Right lobe of liver (tissue), 6 donors: ENCODE measurements at places on chromosomes 1 and 21. TPM values are rescaled to one million over a fixed set of nuclear protein-coding genes. Genes with fewer than 3 reads are reported as not detected.

Gene GJA5
- 0.12 TPM for total RNA-seq

Gene PBX1
- total RNA-seq = 3.1 TPM

Gene ZMYND12
- 1.7 TPM for total RNA-seq

Gene IGSF21
- 0.34 TPM for total RNA-seq

Gene DYNLT4
- not detected for total RNA-seq

Gene GBP6
- total RNA-seq = 0.06 TPM

Gene IL20
- not detected for total RNA-seq

Gene NLRP3
- 0.11 TPM for total RNA-seq

Gene HIVEP3
- total RNA-seq = 1.4 TPM

Gene FGR
- total RNA-seq = 10.0 TPM

Gene ERG
- 5.6 TPM for total RNA-seq

Gene GNAT2
- 0.20 TPM for total RNA-seq

- no peaks in the 10 kb centered on the region for H3K4me1 ChIP-seq
- H3K36me3 ChIP-seq = no peaks in the 10 kb centered on the region
- H3K27me3 ChIP-seq = no peaks in the 10 kb centered on the region
- H3K27ac ChIP-seq = no peak overlapping the region
- DNase-seq = no peak
These were observed 975.0 kb upstream of the ADGRL4 start for GRCh38 chr1:79981481-79981880.

GRCh38 chr1:151455966-151456365 is 3.3 kb downstream of the POGZ start:
- H3K27me3 ChIP-seq = no peaks in the 10 kb centered on the region
- no peaks in the 10 kb centered on the region for H3K36me3 ChIP-seq
- peaks cover 17% of the 10 kb centered on the region for H3K4me1 ChIP-seq
- H3K4me3 ChIP-seq = no peak overlapping the region
- no peak for DNase-seq

GRCh38 chr1:94036730-94037129 is 84.2 kb downstream of the ABCA4 start:
- no peak overlapping the region for H3K27ac ChIP-seq
- no peaks in the 10 kb centered on the region for H3K36me3 ChIP-seq
- no peaks in the 10 kb centered on the region for H3K27me3 ChIP-seq
- DNase-seq = no peak
- H3K4me3 ChIP-seq = no peak overlapping the region
- no peaks in the 10 kb centered on the region for H3K4me1 ChIP-seq

GRCh38 chr1:194952171-194952570 is 1656.1 kb downstream of the KCNT2 start:
- H3K4me1 ChIP-seq = no peaks in the 10 kb centered on the region
- no peak overlapping the region for H3K4me3 ChIP-seq
- H3K27ac ChIP-seq = no peak overlapping the region
- no peaks in the 10 kb centered on the region for H3K36me3 ChIP-seq

- H3K27me3 ChIP-seq = no peaks in the 10 kb centered on the region
- H3K27ac ChIP-seq = no peak overlapping the region
- H3K4me3 ChIP-seq = no peak overlapping the region
- H3K36me3 ChIP-seq = no peaks in the 10 kb centered on the region
- no peak for DNase-seq
- H3K4me1 ChIP-seq = no peaks in the 10 kb centered on the region
These were observed 103.2 kb downstream of the SCCPDH start for GRCh38 chr1:246827396-246827795.

DNA sequence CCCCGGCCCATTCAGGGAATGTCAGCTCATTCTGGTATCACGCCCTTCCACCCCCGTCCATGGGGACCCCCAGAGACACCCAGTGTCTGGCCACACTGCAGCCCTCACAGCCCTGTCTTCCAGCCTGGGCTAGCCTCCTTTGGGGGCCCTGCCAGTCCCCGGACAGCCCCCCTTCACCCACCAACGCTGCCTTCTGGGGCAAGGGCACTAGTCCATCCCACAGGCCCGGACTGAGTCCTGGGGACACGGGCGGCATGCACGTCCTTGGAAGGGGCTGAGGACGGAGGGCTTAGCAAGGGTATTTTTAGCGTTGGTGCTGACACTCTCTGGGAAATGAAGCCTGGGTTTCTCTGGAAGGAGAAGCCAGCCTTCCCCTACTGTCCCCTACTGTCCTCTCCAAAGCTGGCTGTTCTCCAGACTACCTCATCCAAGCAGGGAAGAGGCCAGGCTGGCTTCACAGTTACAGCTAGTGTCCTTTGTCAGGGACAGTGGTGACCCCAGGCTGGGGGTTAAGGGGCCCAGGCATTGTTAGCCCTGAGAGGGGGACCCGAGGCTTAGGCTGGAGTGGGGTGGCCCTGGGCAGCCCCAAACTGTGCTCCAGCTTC is 39.5 kb downstream of the COQ8A start:
- H3K4me3 ChIP-seq = no peak overlapping the region
- peak; percentile 73 for DNase-seq
- peaks cover 45% of the 10 kb centered on the region for H3K4me1 ChIP-seq

- H3K27ac ChIP-seq = no peak overlapping the region
- H3K4me1 ChIP-seq = no peaks in the 10 kb centered on the region
- no peaks in the 10 kb centered on the region for H3K27me3 ChIP-seq
These were observed 28.3 kb upstream of the TNFRSF1B start for GRCh38 chr1:12138196-12139168.

- H3K36me3 ChIP-seq = peaks cover 4% of the 10 kb centered on the region
- H3K27me3 ChIP-seq = no peaks in the 10 kb centered on the region
- H3K4me1 ChIP-seq = peaks cover 52% of the 10 kb centered on the region
These were observed 28.5 kb upstream of the KCNQ4 start for GRCh38 chr1:40755067-40755466.

GRCh38 chr1:79974659-79975058 is 968.1 kb upstream of the ADGRL4 start:
- DNase-seq = no peak
- no peaks in the 10 kb centered on the region for H3K4me1 ChIP-seq
- no peaks in the 10 kb centered on the region for H3K36me3 ChIP-seq
- no peaks in the 10 kb centered on the region for H3K27me3 ChIP-seq
- no peak overlapping the region for H3K27ac ChIP-seq

DNA sequence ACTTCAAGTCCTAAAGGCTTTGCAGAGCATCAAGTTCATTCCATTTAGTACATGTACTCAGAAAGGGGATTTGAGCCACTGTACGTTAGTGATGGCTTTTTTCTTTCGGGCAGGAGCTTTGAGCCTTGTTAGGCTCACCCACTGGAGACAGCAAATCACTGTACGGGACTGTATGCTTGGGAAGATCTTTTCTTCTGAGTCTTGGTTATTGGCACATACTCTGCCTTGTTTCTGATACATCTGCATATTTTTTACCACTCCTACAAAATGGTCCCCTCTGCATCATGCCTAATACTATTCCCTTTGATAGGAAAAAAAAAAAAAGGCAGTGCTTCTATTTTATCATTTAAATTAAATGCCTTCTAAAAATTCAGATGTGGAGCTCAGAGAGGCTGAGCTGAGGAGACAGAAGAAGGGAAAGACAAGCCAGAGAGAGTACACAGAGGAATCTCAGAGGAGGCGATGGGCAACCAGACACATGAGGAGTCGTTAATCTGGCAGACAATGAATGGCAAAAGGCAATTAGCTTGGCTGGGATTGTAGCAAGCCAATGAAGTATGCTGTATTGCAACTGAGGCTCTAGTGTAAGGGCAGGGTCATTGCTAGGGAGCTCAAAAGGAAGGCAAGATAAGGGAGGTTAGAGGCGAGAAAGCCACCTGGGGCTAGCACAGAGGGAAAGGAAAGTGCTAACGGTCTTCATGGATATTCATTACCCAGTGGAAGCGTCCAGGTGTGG is 39.4 kb downstream of the PHC2 start:
- no peaks in the 10 kb centered on the region for H3K36me3 ChIP-seq
- H3K27me3 ChIP-seq = no peaks in the 10 kb centered on the region
- H3K4me3 ChIP-seq = no peak overlapping the region
- H3K27ac ChIP-seq = no peak overlapping the region
- no peaks in the 10 kb centered on the region for H3K4me1 ChIP-seq

DNA sequence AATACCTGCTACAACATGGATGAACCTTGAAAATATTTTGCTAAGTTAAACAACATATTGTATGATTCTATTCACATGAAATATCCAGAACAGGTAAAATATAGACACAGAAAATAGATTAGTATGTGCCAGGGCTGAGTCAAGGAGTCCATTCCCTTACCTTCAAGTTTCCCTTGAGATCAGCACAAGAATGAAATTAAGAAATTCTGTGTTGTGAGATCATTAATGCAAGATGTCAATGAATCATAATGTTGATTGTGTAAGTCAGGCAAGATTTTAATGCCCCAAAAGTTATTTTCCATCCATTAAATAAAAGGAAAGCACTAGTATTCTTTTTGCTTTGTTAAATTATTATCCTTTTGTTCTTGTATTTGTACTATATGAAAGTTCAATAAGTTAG is 139.4 kb downstream of the MRPL39 start:
- no peak overlapping the region for H3K27ac ChIP-seq
- no peaks in the 10 kb centered on the region for H3K27me3 ChIP-seq
- H3K36me3 ChIP-seq = no peaks in the 10 kb centered on the region
- DNase-seq = no peak
- H3K4me1 ChIP-seq = no peaks in the 10 kb centered on the region
- H3K4me3 ChIP-seq = no peak overlapping the region

DNA sequence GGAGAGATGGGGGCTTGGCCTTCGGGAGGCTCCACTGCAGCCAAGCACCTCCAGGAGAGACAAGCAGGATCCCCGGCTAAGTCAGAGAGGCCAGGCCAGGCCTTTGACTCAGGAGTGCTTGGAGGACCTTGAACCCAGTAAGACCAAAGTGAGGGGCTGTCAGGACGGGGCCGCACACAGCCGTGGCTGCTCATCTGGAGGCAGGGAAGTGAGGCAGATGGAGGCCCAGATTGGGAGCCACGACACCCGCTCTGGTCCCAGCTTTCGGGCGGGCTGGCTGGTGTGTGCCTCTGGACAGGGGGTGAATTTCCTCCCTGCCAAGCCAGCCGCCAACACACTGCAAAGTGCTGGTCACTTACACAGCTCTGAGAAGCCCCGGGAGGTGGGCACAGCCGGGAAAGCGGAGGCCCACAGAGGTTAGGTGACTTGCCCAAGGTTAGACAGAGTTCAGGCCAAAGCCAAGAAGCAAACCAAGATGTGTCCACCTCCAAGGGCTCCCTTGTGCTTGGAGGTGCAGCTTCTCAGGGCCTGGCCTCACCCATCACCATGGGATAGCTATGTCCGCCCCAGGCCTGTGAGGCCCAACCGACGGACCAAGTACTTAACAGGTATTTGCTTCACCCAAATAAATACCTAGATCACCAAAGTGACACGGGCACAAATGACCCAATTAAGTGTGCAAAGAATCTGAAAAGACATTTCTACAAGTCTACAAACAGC is 58.3 kb downstream of the CHD5 start:
- H3K4me1 ChIP-seq = no peaks in the 10 kb centered on the region
- H3K27me3 ChIP-seq = no peaks in the 10 kb centered on the region
- H3K36me3 ChIP-seq = no peaks in the 10 kb centered on the region
- peak; percentile 49 for DNase-seq
- no peak overlapping the region for H3K27ac ChIP-seq

- H3K27me3 ChIP-seq = no peaks in the 10 kb centered on the region
- H3K27ac ChIP-seq = no peak overlapping the region
- no peaks in the 10 kb centered on the region for H3K36me3 ChIP-seq
- DNase-seq = no peak
- no peak overlapping the region for H3K4me3 ChIP-seq
These were observed 2.2 kb upstream of the POFUT2 start for GRCh38 chr21:45289655-45290515.

GRCh38 chr1:11838349-11839272 is 9.0 kb downstream of the NPPA start:
- no peaks in the 10 kb centered on the region for H3K4me1 ChIP-seq
- H3K36me3 ChIP-seq = peaks cover 2% of the 10 kb centered on the region

DNA sequence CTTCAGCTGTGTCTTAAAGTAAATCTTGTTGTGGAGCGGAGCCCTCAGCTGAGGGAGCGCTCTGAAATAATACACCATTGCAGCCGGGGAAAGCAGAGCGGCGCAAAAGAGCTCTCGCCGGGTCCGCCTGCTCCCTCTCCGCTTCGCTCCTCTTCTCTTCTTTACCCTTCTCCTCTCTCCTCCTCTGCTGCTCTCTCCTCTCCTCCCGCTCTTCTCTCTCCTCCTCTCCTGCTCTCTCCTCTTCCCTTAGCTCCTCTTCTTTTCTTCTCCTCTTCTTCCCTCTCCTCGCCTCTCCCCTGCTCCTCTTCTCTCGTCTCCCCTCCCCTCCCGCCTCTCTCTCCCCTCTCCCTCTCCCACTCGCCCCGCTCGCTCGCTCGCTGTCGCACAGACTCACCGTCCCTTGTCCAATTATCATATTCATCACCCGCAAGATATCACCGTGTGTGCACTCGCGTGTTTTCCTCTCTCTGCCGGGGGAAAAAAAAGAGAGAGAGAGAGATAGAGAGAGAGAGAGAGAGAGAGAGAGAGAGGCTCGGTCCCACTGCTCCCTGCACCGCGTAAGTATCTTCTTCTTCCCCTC is at the start of gene PROX1:
Gene PROX1, plus strand, starts transcription at position 47 of the 580 bp plus-strand sequence. CDS start 8,563 bp downstream, outside the sequence.
- H3K4me3 ChIP-seq = peak within 1 kb of the TSS; percentile 63
- no peaks in the 10 kb centered on the region for H3K27me3 ChIP-seq
- H3K27ac ChIP-seq = peak within 1 kb of the TSS; percentile 90
- DNase-seq = no peak
- H3K4me1 ChIP-seq = no peaks in the 10 kb centered on the region

DNA sequence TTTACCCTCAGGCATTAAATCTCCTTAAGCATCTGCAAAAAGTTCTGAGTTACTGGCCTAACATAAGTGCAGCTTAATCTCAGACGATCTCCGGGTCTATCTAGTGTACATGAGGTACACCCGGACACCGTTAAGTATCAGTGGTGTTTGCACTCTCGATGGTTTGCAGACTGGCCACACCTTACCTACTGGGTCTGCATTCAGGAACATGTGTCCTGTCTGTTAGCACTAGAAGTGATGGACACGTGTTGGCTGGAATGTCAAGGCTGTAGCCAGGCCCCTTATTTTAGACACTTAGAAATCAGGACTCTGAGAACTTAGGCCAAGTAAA is 783 bp upstream of the AGL start:
- H3K4me3 ChIP-seq = peak overlapping the region; percentile 60
- no peaks in the 10 kb centered on the region for H3K4me1 ChIP-seq
- no peak for DNase-seq

DNA sequence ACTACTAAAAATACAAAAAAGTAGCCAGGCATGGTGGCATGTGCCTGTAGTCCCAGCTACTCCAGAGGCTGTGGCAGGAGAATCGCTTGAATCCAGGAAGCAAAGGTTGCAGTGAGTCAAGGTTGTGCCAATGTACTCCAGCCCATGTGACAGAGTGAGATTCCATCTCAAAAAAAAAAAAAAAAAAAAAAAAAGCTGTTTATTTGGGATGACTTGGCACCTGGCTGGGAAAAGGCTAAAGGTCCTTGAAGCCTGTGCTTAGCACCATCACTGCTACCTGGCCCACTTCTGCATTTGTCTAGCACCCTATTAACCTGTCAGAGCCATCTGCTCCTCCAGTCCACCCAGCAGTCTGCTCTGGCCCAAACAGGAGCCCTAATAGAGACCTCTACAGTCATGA is 25.0 kb downstream of the PRDX6 start:
- H3K4me3 ChIP-seq = no peak overlapping the region
- DNase-seq = peak; percentile 64
- peak overlapping the region; percentile 93 for H3K27ac ChIP-seq

- H3K4me1 ChIP-seq = no peaks in the 10 kb centered on the region
- peak within 1 kb of the TSS; percentile 90 for H3K27ac ChIP-seq
- H3K27me3 ChIP-seq = no peaks in the 10 kb centered on the region
- peaks cover 7% of the 10 kb centered on the region for H3K36me3 ChIP-seq
- DNase-seq = no peak
These were observed at the start of gene GBP3 for GRCh38 chr1:89022167-89022959. TSS of gene GBP3 (minus strand) at chr1:89022866. CDS start at chr1:89020721, 2,145 bp downstream.

GRCh38 chr1:53165408-53165961 is 23.0 kb upstream of the SLC1A7 start:
- no peak overlapping the region for H3K4me3 ChIP-seq
- H3K27me3 ChIP-seq = no peaks in the 10 kb centered on the region
- no peak overlapping the region for H3K27ac ChIP-seq
- no peaks in the 10 kb centered on the region for H3K36me3 ChIP-seq
- H3K4me1 ChIP-seq = no peaks in the 10 kb centered on the region
- no peak for DNase-seq
